ENCODE measurements at places on chromosomes 2 and 18.
A peak's percentile ranks its signal among the peaks of the same experiment; 100 is the strongest.

GRCh38 chr18:40630496-40630895 is 1324.5 kb upstream of the PIK3C3 start:
- DNase-seq, result no peak

- DNase-seq, result peak; percentile 18
Measured at GRCh38 chr18:3612315-3612714, 162.3 kb downstream of the TGIF1 start.

DNA sequence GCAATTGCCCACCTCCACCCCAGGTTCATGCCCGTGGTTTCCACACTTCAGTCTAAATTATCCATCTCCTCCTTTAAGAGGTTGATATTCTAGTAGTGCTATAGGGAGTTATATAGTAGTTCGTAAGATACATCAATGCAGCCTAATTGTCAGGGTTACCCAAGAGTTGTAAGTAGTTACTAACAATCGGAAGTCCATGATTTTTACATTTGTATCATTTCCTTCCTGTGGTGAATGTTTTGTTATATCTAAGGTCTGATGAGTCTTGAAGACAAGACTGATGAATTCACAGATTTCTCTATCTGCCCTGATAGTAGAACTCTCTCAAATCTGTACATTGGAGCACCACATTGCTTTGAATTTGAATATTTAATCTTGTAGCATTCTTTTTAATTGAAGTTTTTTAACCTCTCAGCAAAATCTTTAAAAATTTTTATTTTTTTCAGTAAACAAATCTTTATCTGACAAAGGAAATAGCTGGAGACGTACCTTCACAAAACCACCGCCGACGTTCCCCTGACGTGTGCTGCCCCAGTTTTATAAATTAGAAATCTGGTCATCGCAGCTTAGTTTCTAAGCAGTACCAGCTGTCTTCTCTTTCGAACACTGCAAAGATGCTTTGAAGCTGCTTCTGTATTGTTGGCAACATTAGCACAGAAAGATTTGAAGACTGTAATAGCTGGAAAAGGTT is 264.5 kb downstream of the SOCS6 start:
- DNase-seq, result no peak

- no peak for DNase-seq
Measured at GRCh38 chr2:176128172-176128981, 1.1 kb upstream of the HOXD8 start.

DNA sequence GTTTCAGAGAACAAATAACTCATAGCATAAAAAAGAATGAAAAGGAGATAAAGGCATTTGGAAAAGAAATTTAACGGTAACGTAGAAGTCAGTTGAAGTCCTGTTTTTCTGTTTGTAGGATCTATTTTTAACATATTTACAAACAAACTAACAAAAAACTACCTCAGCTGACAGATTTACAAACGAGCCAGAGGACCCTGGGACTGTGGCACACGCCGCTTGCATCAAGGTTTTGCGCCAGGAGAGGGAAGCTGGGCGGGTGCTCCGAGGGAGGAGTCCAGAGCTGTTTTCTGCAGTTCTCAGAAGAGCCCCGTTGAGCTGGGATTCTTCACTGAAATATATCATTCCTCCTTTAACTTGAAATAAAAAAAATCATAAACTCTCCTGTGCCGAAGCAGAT is 13.6 kb upstream of the TMEM18 start:
- no peak for DNase-seq

- no peak for DNase-seq
Measured at GRCh38 chr18:39208190-39208589, 1642.6 kb upstream of the CELF4 start.

- no peak for DNase-seq
Measured at GRCh38 chr2:97936199-97936598, 59.5 kb downstream of the TMEM131 start.

GRCh38 chr2:239006622-239007285 is 158.9 kb downstream of the TWIST2 start:
- no peak for DNase-seq

DNA sequence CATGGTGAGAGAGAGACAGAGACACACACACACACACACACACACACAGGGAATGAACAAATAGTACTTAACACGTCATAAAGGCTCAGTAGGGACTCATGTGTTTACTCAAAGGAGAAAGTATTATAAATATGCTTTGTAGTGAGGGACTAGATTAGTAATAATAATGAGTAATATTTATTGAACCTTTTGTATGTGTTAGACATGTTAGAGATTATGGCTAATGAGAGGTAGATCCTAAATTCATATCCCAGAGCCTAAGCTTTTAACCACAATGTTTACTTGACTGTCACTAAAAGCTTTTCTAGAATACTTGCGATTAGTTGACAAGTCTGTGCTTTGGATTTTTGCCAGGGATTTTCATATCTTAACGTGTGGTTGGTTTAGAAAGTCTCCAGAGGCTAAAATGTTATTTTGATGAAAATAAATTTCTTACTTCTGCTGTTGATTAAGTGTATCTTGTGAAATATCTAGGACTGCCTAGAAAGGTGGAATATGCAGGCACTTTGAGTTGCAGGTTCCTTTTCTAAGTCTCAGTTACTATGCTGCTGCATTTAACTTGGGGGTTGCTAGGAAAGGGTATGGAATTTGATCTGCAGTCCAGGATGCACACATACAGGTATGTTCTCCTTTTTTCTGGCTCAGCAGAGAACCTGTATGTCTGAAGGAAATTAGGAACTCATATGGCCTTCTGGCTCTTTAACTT is 64.5 kb downstream of the UBR3 start:
- DNase-seq, result no peak

GRCh38 chr2:37837628-37838328 is 87.3 kb upstream of the RMDN2 start:
- DNase-seq, result no peak

DNA sequence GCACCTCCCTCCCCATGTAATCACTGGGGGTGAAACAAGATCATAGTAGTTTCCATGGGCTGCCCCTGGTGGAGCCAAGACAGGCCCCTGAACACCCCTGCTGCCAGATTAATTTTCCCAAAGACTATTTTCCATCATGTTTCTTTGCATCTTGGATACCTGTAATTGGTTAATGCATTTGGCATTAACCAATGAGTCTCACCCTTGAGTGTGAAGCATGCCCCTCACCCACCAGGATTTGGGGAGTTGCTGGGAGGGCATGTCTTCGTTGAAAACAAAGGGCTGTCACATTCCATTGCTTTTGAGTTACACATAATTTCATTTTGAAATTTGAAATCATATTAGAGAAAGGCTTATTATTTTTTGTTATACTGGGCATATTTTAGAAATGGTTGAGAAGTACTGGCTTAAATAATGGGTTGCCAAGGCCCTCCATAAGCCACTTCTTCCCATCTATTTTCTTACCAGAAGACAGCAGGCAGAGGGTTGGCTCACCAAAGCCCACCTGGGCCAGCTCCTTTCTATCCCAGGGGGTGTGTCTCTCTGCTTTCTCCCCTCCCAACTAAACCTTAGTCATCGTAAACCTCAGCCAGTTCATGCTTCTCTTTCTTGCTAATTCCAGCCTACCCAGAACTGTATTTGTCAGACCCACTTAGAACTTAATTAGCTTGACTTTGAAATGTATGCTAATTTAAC is 51.8 kb downstream of the ATIC start:
- DNase-seq, result no peak

DNA sequence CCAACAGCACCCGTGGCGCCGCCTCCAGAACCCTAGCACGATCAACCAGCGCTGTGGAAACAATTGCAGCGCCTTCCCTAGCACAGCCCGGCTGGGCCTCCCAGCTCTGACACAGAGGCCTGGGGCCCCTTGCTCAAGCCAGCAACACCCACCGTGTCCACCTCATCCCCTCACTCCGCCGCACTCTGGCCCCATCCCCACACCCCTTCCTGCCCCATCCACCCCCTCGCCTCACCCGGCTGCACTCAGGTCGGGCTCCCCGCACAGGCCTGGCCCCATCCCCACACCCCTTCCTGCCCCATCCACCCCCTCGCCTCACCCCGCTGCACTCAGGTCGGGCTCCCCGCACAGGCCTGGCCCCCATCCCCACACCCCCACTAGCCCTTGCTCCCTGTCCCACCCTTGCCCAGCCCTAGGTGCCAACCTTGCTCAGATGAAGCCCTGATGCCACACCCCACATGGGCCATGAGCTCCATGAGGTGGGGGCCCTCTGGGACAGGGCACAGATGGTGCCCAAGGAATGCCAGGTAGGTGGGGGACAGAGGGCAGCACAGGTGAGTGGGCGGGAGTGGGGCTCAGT is 28.7 kb downstream of the KIF1A start:
- no peak for DNase-seq

GRCh38 chr2:146048141-146048540 is 1528.2 kb upstream of the ZEB2 start:
- no peak for DNase-seq

- DNase-seq, result peak; percentile 44
Measured at GRCh38 chr18:9062418-9062751, 40.1 kb upstream of the NDUFV2 start.

GRCh38 chr18:2121224-2121623 is 450.1 kb downstream of the METTL4 start:
- no peak for DNase-seq

DNA sequence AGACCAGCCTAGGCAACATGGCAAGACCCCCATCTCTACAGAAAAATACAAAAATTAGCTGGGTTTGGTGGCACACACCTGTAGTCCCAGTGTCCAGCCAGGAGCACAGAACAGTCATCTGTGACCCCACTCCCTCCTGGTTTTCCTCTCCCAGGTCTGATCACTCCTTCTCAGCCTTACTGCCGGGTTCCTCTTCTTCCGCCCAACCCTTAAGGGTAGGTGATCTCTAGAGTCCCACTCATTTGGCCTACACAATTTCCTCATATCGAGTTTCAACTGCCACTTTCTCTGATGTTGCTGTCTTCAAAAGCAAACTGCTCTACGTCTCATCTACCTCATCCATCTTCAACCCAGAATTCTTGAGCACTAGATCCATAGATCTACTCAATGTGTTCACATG is 13.4 kb upstream of the MAT2A start:
- peak; percentile 43 for DNase-seq

GRCh38 chr18:35484034-35484433 is 13.7 kb downstream of the INO80C start:
- DNase-seq, result no peak

DNA sequence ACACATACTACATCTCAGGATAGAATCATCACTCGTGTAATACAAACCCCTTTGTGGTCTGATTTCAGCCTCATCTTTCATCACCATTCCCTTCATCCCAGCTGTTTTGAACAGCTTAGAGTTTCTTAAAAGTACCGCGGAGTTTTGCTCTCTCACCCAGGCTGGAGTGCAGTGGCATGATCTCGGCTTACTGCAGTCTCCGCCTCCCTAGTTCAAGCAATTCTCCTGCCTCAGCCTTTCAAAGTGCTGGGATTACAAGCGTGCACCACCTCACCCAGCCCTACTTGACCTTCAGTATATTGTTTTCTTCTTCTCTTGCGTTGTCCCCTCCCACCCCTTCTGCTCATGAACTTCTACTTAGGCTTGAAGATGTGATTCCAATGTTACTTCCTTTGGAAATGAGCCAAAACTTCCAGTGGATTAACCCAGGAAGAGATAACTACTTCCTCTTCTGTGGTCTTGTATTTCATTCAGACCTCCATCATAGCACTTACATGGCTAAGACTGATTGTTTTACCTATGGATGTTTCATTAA is 15.8 kb downstream of the ERLEC1 start:
- peak; percentile 13 for DNase-seq

GRCh38 chr18:73784853-73785252 is 362.8 kb downstream of the FBXO15 start:
- DNase-seq, result no peak

- no peak for DNase-seq
Measured at GRCh38 chr2:46144133-46144800, 152.9 kb upstream of the EPAS1 start.

DNA sequence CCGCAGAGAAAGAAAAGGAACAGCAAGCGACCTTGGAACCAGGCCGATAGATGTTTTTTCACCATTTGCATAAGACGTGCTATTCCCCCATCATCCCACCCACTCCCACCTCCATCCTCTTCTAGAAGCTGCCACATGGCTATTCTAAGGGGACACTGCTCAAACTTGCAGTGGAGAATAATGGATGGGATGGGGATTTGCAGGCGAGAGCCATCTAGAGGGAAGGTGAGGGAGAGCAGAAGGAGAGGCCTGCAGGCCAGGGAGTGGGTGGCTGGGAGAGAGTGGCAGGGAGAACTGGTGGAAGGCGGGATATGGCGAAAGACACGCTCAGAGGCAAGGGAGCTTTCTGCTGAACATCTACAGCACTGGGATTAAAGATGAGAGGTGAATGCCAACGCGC is 84.9 kb downstream of the MAPK4 start:
- DNase-seq, result no peak

GRCh38 chr2:133362061-133362476 is 206.2 kb downstream of the NCKAP5 start:
- no peak for DNase-seq

Measured in suppressor macrophage treated with lipopolysaccharide for 1 hour (primary cell).